ENCODE measurements at places on chromosomes 4 and X.
A peak's percentile ranks its signal among the peaks of the same experiment; 100 is the strongest.

- no peak for DNase-seq
Measured at GRCh38 chr4:7779432-7779768, 160.3 kb downstream of the AFAP1 start.

DNA sequence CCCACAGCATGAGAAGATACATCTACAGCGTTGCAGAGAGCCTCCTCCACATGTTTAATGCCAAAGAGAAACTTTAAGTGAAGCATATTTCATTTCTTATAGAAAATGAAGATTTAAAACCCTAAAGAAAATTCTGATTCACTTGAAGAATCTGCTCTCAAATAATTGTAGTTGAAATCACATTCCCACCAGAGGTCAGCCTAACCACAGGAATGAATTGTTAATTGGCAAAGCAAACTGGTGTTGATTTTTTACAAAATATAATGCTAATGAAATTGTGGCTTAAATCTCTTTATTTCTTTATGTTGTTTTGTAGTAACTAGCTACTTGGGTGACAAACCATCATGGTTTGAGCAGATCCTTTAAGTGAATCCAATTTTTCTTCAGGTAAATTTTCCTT is 31.1 kb upstream of the WDR17 start:
- DNase-seq, result no peak

GRCh38 chrX:137999552-137999951 is 433.6 kb downstream of the ZIC3 start:
- DNase-seq, result no peak

DNA sequence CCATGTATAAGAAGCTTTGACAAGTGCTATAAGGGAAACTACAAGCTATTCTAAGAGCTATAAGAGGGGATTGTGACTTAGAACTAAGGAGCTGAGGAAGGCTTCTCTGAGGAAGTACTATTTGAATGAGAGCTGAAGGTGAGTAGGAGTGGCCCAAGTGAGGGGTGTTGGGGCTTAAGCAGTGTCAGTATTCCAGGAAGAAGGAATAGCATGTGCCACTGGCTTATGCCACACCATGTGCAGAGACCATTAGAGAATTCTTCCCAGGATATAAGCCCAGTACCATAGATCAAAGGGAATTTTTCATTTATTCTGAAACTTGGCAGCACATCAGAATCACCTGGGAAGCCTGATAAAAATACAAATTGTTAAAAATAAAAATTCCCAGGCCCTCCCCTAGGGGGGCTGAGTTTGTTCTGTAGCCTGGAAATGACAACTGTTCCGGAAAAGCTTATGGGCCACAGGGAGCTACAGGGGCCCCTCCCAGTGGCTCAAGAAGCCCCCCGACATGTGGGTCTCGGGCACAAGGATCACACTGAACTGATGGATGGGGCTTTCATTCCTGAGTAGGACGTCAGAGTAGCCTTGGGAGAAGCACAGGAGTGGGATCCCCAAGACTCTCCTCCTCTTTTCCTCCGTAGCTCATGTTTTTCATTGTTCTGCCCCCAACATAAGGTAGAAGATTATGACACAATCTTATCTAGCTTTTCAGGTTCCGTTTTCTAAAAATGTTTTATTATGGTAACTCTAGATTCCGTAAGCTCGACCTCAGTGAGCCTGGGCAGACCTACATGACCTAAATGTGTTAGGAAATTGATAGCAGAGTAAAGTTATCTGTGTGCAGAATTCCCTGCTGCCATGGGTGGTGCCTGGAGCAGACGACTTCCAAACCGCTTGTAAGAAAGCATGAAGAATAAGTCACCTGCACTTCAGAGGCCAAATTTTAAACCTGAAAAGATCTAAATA is 119.3 kb downstream of the AFF1 start:
- DNase-seq, result no peak

- peak; percentile 10 for DNase-seq
Measured at GRCh38 chr4:88818631-88819470, 121.2 kb upstream of the NAP1L5 start.

DNA sequence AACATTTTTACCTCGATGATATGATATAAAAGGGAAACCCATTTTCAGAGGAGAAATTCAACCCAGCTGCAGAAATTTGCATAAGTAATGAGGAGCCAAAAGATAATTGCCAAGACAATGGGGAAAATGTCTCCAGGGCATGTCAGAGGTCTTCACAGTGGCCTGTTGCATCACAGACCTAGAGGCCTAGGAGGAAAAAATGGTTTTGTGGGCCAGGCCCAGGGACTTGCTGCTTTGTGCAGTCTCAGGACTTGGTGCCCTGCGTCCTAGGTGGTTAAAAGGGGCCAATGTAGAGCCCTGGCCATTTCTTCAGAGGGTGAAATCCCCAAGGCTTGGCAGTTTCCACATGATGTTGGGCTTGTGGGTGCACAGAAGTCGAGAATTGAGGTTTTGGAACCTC is 106.9 kb downstream of the CPXCR1 start:
- no peak for DNase-seq

DNA sequence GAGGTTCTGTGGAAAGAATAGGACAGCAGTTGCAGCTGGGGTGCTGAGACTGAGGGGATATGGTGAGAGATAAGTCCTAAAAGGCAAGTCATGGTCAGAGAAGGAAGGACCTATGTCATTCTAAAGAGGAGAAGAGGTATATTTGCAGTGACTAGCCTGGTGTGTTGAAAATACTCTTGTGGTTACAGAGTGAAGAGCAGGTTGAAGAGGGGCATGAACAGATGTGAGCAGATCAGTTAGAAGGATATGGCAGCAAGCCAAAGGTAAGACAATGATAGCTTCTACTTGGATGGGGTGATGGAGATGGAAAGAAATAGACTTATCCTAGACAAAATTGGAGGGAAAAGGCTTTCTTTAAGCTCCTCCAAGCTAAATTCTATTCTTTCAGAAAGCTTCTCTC is 469.8 kb upstream of the CPEB2 start:
- no peak for DNase-seq

GRCh38 chr4:30924495-30924894 is 204.3 kb downstream of the PCDH7 start:
- DNase-seq, result no peak

- no peak for DNase-seq
Measured at GRCh38 chr4:152422817-152423320, 113.0 kb downstream of the FBXW7 start.

DNA sequence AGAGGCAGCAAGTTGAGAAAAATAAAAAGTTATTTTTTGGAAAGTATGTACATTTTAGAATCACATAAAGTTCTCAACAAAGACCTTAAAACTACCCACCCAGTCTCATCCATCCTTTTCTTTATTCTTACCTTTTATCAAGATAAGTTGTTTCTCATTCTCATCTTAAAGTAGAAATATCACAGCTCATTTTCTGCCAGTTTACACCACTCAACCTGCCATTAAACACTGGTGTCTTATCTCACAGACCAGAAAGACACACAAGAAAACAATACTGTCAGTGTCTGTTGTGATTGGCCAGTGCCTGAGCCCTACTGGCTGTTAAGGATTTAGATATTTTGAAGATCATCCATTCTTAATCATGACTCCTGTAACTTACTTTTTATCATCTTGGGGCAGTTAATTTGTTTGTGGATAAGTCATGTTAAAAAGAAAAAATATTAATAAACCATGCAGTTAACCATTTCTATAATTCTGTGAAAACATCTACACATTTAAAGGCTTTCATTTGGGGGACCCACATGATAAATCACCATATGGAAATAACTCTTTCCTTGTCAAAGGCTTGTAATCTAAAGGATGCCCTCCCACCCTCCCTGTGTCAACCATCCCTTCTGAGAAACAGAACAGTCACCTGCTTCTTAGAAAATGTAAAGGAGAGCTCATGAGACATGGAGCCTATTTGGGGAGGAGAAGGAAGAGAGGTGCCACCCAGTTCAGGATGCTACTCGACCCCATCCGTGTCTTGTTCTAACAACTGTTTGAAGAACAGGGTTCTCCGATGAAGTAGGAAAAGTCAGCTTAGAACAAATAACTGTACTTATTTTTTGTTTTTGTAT is 897.2 kb upstream of the INTU start:
- DNase-seq, result no peak

- no peak for DNase-seq
Measured at GRCh38 chrX:31269914-31270313, 198.1 kb upstream of the FTHL17 start.

GRCh38 chr4:1356181-1356998 is 9.4 kb downstream of the UVSSA start:
- no peak for DNase-seq
